ENCODE measurements at places on chromosomes 3 and 15.

DNA sequence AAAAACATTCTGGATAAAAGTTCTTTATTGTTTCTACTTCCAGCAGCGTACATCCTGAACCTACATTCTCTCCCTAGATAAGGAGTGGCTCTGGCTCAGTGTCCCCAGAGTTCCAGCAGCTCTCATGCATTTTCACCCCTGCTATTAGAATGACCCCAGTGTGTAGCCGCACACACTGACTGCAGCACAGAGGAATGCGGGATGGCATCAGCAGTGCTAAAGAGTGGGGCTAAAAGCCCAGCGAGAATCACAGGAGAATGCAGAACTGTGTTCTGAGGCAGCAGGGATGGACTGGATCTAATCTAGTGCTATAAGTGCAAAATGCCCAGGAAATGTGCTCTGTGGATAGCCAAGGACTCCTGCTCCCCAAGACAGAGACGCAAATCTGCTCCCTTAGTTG, 66.4 kb upstream of the TJP1 start:
- DNase-seq: no peak

- no peak for DNase-seq
Observed at GRCh38 chr3:107817076-107817475, 273.8 kb downstream of the CD47 start.

GRCh38 chr3:127137757-127138536, 55.0 kb upstream of the PRR23E start:
- no peak for DNase-seq

GRCh38 chr15:80744826-80745225, 34.3 kb upstream of the CEMIP start:
- no peak for DNase-seq

- DNase-seq: no peak
Observed at GRCh38 chr3:56758539-56758981, 43.2 kb downstream of the ARHGEF3 start.

GRCh38 chr3:104796556-104796955, 570.2 kb upstream of the ALCAM start:
- no peak for DNase-seq

GRCh38 chr3:127484601-127485388, 105.7 kb downstream of the TPRA1 start:
- no peak for DNase-seq

- no peak for DNase-seq
Observed at GRCh38 chr3:52249683-52250082, 4.1 kb downstream of the PPM1M start.

DNA sequence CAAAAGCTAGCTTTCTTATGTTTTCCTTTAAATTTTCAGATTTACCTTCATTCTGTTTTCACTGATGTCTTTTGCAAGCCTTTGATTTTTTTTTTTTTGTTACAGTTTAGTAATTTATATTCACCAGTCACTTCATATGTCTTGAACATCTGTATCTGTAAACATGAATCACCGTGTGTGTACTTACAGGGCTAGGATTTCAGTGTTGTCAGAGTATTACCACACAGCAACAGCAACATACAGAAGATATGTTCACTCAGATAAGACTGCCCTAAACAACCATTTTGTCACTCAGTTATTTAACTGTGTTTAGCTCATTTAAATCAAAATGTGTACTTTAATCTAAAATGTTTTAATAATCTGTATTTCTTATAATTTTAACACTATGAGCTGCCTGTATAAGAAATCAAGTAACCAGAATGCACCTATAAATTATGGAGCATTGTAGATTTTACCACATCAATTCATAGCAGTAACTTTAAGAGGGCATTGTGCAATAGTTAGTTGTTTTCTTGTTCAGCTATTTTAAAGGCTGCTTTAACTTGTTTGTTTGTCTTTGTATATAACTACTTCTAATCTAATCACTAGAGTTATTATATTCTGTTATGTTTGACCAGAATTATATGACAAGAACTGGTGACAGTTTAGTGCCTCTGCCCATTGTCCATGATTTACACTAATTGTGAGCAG, 50.4 kb downstream of the GHSR start:
- no peak for DNase-seq

DNA sequence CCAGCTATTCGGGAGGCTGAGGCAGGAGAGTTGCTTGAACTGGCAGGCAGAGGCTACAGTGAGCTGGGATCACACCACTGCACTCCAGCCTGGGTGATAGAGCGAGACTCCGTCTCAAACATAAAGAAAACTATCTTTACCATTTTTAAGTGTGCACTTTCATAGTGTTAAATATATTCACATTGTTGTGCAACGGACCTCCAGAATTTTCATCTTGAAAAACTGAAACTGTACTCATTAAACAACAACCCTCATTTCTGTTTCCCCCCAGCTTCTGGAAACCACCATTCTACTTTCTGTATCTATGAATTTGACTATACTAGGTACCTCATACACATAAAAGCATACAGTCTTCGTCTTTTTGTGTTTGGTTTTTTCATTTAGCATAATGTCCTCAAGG, 375.1 kb downstream of the SHQ1 start:
- DNase-seq: no peak

GRCh38 chr3:101814835-101815234, 34.5 kb upstream of the NFKBIZ start:
- no peak for DNase-seq

GRCh38 chr3:169204751-169205150, 458.8 kb downstream of the MECOM start:
- DNase-seq: no peak

GRCh38 chr3:60086811-60087210, 1037.0 kb upstream of the CFAP20DC start:
- DNase-seq: no peak

GRCh38 chr15:28459279-28459678, 73.5 kb downstream of the GOLGA8G start:
- DNase-seq: no peak

DNA sequence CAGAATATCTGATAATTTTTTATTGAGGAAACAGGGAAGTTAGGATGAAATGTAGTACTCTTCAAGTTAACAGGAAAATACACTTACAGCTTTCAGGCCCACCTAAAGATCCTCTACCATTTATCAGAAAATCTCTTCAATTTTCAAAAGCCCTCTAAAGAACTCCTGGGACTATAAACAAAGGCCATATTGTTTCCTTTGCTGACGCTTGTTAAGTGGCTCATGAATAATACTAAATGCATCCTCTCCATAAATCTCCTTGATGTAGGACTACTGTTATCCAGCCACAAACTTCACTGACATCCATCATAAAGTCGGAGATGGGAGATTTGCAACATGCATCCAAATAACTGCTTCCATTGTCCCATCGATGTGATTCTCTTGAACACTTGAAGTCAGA, 326.5 kb downstream of the ZIC1 start:
- no peak for DNase-seq

DNA sequence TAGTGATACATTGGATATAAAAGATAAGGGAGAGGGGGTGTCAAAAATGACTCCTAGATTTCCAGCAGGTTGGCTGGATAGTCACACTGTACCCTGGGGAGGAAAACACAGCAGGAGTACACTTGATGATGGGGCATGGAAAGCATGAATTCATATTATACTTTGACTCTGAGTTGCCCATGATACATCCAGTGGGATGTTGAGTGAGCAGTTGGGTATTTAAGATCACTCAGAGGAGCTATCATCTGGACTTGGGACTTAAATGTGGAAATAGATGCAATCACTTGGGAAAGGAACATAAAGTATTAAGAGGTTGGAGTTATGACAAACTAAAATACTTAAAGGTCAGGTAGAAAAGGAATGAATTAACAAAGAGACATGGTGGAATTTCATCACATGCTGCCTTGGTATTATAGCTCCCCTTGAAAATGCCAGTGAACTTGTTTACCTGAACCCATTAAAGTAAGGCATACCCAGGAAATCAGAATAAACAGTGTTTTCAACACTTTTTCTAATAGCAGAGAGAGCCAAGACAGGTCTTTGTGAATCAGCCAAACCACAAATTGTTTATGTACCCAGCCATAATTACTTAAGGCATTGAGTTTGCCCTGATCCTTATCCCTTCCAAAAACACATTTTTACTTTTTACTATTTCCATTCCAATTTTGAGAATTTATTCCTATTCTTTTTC, 49.9 kb upstream of the ABI3BP start:
- DNase-seq: no peak

- no peak for DNase-seq
Observed at GRCh38 chr3:193915099-193915498, 220.8 kb upstream of the HES1 start.

GRCh38 chr15:83108266-83109219, 1.1 kb downstream of the TM6SF1 start:
- DNase-seq: no peak

DNA sequence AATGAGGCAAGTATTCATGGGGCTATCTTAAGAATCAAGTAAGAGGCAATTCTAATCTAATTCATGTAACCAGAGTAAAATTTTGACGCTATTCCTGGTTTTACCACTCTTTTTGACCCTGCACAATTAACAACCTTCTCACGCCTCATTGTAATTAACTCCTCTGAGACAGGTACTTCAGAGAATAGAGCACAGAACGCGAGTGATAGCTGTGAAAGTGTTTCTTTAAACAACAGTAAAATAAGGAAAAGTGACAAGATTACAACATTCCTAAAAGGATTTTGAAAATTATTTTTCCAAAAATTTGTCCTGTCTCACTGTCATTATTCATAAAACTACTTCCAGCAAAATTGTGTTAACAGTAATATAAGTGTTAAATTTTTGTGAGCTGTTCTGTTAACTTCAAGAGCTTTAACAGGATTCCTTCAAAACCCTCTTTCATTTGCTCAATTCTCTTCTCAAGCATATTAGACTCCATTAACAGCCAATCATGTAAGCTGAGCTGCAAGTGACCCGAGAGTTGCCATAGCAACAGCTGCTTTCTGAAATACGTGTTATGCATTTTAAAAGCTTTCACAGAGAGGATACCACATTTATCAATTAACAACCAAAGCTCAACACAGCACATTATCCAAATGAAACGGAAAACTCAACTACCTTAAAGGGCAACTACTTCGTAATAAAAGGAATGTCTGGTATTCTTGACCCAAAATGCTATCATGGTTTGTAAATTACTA, 93.1 kb downstream of the STAG1 start:
- no peak for DNase-seq

DNA sequence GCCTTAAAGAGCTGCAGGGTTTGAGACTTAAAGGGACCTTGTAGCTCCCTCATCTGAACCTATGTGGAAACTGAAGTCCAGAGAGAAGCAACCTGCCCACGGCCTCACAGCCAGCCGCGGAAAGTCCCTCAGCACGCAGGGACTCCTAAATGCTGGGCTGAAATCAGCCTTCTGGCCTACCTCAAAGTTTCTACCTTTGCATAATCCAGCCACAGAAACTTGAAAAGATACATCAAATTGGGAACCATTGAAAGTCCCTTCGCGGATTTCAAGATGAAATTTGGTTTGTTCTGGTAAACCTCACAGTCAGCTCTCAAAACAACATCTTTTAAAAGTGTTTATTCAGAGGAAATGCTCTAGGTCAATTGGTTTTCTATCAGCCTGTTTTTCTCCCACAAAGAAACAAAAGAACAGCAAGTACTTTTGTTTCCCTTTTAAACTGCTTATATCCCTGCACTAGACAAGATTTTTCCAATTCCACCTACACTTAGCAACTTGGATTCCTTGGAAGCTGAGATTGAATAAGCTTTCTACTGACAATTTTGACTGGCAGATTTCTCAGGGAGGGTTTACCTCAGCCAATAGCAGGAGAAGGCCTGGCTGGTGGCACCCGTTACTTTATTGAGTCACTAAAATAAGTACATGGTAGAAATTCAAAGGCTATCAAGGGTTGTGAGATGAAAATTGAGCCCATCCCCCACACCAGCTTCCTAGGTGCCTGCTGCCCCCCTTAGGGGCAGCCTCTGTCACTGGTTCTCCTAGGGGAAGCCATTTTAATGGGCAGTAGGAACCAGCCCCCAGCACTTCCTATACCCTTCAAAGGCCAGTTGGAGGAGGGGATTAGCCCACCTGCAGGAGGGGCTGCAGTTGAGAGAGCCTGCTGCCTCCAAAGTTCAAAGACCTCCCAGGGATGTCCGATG, 171.2 kb downstream of the ADAMTS17 start:
- DNase-seq: no peak

DNA sequence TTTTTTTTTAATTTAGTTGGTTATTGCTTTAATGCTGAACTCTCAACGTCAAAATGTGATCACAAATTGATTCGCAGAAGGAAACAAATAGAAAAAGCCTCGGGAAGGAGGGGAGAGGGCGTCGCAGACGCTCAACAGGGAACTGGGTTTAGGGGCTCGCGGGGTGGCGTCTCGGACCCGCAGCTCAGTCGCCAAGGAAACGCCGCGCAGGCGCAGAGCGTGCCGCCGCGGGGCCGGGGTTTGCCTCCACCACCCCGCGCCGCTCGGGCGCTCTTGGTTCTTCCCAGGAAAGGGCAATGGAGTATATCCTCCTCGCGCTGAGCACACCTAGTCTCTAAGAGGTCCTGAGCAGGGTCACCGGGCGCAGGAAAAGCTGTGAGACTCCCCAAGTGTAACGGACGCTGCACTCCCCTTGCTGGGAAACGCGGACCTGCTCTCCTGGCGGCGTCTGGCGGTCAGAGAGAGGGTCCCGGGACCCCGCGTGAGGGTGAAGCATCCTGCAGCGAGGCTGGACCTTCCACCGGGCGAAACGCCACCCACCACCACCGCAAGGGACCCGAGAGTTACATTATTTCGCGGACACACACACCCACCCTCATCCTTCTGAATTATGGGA, 753 bp downstream of the PLCH1 start:
- DNase-seq: no peak

DNA sequence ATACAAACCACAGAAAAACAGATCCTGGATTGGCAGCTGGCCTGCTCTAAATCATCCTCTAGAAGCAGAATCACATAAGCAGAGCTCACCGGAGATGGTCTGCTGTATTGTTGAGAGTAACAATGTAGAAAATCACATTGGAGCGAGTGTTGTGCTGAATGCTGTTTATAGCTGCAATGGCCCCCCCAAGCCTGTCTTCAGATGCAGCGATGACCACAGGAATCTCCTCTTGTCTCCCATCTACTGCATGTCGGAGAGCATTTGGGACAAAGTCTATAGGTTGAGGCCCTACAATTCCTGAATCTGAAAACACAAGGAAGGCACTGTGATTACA, 8.0 kb downstream of the GLT8D1 start:
- no peak for DNase-seq

DNA sequence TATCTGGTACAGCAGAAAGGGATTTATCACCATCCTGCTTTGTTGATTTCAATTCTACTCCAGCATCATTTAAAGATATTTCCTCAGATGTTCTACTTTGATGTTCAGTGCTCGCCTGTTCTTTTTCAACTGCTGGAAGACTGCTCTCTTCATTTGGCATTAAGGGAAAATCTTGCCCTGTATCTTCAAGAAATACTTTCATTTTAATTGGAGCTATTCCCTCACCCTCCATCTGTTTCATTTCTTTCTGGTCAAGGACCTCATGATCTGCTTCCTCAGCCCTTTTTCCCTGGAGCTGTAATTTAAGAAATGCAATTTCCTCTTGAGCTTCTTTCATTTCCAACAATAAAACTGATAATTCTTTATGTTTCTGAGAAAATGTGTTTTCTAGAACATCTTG, 37.8 kb upstream of the HCLS1 start:
- DNase-seq: no peak
